ENCODE measurements at places on chromosomes 7 and 10. TPM values are rescaled to one million over a fixed set of nuclear protein-coding genes. Genes with fewer than 3 reads are reported as not detected.

GRCh38 chr10:128973221-128973620, 493.8 kb upstream of the MGMT start:
- no peak for DNase-seq

DNA sequence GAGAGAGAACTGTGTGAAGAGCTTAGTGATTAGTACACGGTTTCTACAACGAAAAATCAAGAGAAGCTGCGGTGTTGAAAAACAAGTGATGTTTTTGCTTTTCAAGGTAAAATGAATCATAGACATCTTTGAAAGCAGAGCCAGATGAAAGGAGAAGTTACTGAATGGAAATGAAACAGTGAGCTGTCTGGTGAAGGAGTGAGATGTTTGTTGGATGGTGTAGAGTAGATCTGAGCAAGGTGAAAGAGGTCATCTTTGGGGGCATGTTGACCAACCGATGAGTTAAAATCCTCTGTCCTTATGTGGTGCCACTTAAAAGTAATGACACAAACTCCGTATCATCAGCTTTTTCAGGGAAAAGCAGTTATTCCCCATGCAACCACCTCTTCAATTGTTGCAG, 177.4 kb downstream of the CDCA7L start:
- no peak for DNase-seq

- DNase-seq, result no peak
Observed at GRCh38 chr7:32259931-32260596, 189.9 kb upstream of the PDE1C start.

- DNase-seq, result no peak
Observed at GRCh38 chr10:88249450-88249849, 333.7 kb downstream of the RNLS start.

GRCh38 chr7:64618785-64619456, 47.0 kb upstream of the ZNF107 start:
- no peak for DNase-seq

DNA sequence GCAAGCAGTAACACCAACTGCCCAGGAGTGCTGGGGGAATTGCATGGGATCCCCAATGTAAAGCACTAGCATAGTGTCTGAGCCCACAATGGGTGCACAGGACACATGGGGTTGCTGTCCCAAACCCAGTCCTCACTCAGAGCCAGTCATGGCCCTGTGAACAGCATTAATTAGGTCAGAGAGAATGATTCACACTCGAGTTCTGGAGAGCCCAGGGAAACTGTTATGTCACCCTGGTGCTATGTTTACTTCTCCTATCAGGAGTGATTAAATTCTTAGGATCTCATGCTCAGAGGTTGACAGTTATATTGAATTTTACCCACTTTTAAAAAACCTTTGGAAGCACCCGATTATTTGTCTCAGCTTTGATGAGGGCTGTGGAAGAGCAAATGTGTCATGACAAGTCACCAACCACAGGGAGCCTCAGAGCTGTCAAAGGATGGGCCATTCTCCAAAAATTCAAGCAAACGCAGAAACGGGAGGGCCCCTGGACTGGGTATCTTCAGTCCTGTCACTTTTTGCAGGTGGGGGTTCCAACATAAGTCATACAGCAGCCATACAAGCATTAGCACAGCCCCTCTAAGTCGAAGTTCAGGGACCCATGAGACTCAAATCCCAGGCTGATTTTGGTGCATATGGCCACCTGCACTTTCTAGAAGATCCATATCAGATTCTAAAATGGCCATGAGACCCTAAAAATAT, 1.3 kb upstream of the RASSF4 start:
- DNase-seq, result no peak

TACC2 gene
- not detected for total RNA-seq
